ENCODE measurements at places on chromosomes 7 and 10.

- DNase-seq: peak; percentile 38
Measured at GRCh38 chr10:17026686-17027485, 102.7 kb downstream of the CUBN start.

DNA sequence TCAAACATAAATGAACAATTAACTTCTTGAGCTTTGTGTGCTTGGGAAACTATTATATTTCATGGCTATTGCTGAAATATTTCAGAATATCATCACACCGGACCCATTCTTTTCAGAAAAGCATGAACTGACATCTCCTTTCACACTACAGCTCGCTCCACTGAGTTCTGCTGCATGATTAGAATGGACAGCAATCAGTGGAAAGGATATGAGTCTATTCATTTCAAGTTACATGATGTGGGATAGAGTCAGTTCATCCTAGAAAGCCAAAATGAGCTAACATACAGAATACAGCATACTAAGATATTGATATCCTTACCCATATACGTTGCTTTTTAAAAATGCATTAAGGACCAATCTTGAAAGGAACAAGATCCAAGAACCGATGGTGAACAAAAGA is 1.1 kb upstream of the FAM53B start:
- no peak for DNase-seq

DNA sequence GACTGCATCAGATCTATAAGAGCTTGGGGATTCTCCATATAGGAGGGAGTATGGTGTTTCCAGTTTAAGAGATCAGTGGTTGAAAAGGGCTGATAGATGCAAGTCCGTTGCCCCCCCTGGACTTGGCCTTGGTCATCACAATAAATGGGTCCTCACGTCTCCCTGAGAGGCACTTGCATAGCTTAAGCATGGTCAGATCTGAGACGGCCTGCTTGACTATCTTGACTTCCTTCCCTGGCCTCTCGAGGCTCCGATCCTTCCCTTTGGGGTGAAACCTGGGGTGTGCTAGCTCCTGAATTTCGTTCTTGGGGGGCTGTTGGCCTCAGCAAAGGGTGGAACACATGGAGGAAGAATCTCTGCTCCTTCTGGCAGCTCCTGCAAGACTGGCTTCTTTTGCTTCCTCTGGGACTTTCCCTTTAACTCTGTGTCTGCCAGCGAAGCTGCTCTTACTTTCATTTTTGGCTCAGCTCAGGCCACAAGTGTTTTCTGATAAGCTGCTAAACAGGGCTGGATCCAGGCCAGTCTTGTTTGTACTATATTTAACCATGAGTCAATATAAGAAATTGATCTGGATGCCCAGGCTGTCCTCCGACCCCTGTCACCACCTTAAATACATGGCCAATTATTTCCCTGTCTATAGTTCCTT is 11.2 kb upstream of the ZNF485 start:
- DNase-seq: no peak

GRCh38 chr10:24953675-24954074 is 1.3 kb upstream of the PRTFDC1 start:
- no peak for DNase-seq

DNA sequence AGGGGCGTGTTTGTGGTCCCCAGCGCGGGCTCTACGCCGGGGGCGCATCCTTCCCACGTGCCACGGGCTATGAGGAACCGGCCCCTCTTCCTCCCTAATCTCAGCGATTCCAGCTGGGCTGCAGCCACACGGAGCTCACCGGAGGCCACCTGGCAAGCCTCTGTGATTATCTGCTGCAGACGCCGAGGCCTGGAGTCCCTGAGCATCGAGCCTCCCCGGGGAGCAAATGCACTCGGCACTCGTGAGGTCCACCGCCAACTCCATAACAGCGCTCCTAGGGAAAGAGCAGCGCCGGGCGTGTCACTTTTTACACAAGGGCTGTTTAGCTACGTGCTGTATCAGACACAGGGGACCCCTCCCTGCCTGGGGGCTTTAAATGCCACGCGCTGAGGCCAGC is 101.2 kb downstream of the DYNC2I1 start:
- DNase-seq: no peak

- no peak for DNase-seq
Measured at GRCh38 chr7:151139791-151140190, 27.7 kb downstream of the GBX1 start.

GRCh38 chr7:138000081-138000701 is 1.7 kb downstream of the CREB3L2 start:
- no peak for DNase-seq
